ENCODE measurements at places on chromosomes 13 and 19.

- no peak for DNase-seq
These were observed 11.7 kb downstream of the MKNK2 start for GRCh38 chr19:2039089-2039958.

GRCh38 chr19:5107432-5108122 is 138.7 kb downstream of the KDM4B start:
- no peak for DNase-seq

DNA sequence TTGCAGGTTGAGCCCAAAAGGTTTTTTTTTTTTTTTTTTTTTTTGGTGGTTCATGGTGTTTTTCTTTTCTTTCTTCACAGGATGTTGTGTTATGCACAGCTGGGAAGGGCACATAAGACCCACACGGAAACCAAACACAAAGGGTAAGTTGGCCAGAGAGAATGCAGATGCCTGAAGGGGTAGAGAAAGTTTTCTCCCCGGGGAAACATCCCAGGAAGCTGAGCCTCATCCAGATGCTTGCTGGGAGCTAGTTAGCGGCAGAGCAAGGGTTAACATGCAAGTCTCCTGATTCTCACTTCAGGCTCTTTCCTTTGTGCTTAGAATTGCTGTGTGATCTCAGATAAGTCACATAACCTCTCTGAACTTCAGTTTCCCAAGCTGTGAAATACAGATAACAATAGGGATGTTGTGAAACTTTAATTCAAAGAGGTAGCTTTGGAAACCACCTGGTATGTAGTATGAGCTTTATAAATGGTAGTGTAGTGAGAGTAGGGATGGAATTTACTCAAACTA is 3.1 kb downstream of the ADGRE1 start:
- no peak for DNase-seq

DNA sequence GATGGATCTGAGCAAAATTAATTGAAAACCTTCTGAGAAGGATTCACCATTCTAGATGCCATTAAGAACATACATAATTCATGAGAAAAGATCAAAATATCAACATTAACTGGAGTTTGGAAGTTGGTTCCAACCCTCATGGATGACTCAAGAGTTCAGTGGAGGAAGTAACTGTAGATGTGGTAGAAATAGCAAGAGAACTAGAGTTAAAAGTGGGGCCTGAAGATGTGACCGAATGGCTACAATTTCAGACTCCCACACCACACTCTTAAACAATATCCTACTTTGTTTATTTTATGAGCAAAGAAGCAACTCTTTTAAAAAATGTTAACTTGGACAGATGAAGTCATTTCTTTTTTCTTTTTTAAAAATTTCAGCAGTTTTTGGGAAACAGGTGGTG is 354.3 kb downstream of the KLF12 start:
- no peak for DNase-seq

DNA sequence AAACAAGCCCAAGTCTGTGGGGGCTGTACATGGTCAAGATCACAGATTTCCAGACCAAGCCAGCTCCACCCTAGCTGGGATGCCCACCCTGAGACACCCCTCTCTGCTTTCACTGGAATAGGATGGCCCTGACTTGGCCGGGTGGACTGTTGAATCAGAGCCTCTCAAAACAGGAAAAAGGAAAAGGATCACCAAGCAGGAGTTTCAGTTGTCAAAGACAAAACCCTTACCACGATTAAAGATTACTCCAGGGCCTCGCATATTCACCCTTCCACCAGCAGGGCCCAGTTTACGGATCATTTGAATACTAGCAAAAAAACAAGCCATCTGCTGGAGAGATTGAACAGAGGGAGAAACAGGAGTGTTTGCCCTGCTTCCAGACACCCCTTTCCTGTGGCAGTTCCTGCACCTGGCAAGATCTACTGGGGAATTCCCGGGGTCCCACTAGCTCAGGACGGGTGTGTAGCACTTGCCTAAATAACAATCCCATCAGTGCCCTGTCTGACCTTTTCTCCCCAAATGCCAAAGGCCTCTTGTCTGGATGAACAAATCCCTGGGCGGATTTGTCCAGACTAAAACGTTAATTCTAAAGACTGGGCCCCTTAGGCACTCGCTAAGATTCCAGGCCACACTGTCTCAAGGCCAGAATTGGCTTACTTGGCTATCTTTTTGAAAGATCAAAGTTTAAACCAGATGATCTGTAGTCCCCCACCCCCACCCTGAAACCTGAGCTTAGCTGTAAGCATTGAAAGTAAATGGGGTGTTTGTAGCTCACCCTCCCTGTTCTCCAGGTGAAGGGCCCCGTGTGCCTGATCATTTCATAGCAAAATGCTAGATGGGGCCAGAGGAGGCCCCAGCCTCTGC is 38.4 kb downstream of the ACTN4 start:
- DNase-seq, result no peak

DNA sequence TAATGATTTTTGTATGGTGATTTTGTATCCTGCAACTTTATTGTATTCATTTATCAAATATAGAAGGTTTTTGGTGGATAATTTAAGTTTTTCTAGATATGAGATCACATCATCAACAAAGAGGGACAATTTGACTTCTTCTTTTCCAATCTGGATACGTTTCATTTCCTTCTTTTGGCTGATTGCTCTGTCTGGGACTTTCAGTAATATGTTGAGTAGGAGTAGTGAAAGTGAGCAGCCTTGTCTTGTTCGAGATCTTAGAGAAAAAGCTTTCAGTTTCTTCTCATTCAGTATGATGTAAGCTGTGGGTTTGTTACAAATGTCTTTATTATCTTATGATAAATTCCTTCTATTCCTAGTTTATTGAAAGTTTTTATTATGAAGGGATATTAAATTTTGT is 352.0 kb upstream of the DACH1 start:
- DNase-seq, result no peak

GRCh38 chr19:41323430-41324125 is 13.6 kb downstream of the CCDC97 start:
- no peak for DNase-seq

DNA sequence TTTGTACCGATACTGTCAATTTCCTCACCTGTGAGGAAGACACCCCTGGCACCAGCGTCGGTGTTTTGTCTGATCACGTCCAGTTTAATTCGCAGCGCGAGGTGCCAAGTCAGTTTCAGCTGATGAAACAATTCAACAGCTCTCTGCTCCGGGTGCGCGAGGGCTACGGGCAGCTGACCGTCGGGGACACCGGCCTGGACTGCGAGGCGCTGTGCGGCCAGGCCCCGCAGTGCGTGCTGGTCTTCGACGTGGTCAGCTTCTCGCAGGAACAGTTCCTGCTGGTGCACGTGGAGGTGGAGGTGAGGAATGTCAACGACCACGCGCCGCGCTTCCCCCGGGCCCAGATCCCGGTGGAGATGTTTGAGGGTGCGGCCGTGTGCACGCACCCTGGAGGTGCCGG is 171.5 kb downstream of the OLFM4 start:
- no peak for DNase-seq

DNA sequence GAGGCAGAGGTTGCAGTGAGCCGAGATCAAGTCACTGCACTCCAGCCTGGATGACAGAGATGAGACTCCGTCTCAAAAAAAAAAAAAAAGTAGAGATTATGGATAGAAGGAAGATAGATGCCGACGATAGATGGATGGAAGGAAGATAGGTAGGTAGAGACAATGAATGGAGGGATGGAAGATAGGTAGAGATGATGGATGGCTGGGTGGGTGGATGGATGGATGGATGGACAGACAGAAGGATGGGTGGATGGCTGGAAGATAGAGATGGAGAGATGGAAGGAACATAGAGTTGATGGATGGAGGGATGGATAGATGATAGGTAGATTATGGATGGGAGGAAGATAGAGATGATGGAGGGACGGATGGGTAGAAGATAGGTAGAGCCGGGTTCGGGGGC is 18.5 kb upstream of the USE1 start:
- DNase-seq, result no peak

GRCh38 chr19:17036640-17037039 is 10.0 kb upstream of the CPAMD8 start:
- DNase-seq, result no peak

- DNase-seq, result no peak
These were observed 34.2 kb downstream of the MBD3L1 start for GRCh38 chr19:8866344-8866743.

DNA sequence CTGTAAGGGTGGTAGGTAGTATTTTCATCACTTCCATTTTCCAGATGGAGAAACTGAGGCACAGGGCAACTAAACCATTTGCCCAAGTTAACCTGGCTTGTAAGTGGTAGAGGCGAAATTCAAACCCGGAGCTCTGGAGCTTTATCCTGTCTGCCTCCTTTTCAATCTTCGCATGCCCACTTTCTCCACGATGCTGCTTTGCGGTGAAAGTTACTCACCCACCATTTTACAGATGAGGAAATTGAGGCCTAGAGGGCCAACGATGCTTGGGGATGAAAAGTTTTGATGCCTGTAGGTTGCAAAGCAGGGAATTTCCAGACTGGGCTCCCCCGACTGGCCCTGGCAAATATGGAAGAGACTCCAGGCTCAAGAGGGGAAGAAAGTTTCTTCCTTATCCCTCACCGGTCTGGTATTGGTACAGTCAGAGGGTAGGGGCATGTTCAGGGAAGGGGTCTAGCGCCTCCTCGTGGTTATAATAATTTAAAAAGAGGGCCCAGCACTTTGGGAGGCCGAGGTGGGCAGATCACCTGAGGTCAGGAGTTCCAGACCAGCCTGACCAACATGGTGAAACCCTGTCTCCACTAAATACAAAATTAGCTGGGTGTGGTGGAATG is 1.9 kb upstream of the SH2D3A start:
- no peak for DNase-seq

DNA sequence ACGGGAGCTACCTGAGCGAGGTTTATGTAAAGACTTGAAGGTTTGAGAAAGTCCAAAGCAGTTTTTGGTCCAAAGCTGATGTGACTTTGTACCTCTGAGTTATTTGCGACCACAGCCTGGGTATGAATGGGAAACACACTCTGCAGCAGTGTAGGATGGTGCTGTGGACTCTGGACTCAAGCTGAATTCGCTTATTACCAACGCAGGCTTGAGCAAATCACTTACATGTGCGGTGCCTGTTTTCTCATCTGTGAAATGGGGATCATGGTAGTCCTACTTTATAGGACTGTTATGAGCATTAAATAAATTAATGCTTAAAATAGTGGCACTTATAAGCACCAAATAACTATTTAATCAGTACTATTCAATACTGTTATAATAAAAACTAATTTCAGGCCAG is 176.5 kb downstream of the PAN3 start:
- DNase-seq, result no peak

- no peak for DNase-seq
These were observed 25.5 kb upstream of the ATP12A start for GRCh38 chr13:24654741-24655140.

DNA sequence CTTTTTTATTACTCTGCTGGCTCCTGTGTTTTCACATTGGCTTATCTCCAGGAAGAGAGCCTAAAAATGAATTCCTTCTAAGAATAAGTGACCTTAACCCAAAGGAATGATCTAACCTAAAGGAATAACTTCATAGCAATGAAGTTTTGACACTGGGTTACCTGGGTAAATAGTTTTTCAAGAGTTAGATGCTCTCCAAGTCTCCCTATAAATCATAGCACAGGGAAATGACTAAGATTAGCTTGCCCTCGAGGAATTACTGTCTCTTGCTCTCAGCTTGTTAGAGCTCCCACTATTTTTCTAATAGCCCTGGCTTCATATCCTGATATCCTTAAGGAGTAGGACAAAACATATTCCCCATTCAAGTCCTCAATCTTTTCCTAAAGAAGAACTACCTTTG is 66.3 kb downstream of the SPRY2 start:
- no peak for DNase-seq

GRCh38 chr19:4474514-4475022 is 2.5 kb downstream of the HDGFL2 start:
- peak; percentile 70 for DNase-seq

GRCh38 chr19:17654993-17655392 is 33.2 kb downstream of the UNC13A start:
- DNase-seq, result no peak

DNA sequence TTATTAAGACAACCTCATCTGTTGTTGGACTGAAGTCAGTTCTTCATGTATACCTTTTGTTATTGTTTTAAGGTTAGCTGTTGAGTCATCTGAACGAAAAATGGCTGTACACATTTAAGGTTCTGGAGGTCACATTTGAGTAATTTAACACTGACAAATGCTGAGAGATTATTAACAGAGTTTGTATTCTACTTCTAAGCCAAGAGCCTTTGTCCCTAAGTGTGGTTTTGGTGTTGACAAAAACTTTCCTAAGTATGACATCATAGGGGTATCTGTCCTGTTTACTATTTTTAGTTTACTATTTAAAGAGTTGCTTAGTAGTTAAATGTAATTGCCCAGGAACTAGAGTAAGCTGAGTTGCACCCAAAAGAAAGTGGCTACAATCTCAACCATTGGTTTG is 71.9 kb downstream of the CDK8 start:
- DNase-seq, result no peak

- DNase-seq, result no peak
These were observed 399 bp upstream of the SPTBN4 start for GRCh38 chr19:40466219-40466984.

DNA sequence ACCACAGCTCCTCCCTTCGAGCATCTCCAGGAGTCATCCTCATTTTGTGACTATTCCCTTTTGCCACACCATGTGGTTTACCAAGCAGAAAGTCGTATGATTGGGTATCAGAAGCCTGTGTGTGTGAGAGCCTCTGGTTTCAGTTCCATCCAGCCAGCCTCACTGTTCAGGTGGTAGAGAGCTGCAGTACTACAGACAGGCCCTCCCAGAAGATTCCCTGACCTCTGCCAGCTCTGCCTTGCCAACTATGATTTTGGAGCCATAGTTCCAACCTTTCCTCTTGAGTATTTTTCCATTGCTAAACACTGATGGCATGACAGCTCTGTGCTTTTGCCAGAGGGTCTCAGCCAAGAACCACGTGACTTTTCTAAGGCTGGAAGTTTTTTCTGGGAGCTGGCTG is 82.5 kb downstream of the DHRS12 start:
- no peak for DNase-seq

DNA sequence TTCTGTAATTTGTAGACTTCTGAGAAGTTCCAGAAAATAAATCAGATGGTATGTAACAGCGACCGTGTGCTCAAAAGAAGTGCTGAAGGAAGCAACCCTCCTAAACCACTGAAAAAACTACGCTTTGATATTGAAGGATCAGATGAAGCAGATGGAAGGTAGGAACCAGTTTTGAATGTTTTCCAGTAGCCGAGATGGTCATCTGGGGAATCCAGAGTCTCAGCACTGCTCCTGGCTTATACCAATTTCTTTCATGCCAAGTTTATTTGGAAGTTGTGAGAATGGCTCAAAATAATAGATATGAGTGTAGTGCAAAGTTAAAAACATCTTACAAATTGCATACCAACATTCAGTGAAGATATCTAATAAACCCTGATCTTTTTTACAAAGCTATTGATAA is 56.2 kb downstream of the RCBTB2 start:
- DNase-seq, result no peak

DNA sequence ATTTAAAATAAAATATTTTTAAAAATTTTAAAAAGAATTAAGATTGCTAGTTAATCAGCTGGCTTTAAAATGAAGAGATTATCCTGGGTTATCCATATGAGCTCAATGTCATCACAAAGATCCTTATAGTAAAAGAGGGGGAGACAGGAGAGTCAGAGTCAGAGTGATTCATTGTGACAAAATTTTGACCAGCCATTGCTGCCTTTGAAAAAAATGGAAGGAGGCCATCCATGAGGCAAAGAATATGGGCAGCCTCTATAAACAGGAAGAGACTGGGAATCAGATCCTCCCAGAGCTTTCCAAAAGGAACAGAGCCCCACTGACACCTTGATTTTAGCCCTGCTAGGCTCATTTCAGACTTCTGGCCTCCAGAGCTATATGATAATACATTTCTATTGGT is 9.3 kb upstream of the RUBCNL start:
- DNase-seq, result no peak

- DNase-seq, result peak; percentile 76
These were observed 149.6 kb downstream of the MIPEP start for GRCh38 chr13:23739596-23739995.

- no peak for DNase-seq
These were observed 353.3 kb upstream of the ZNF507 start for GRCh38 chr19:31991984-31992655.

Measured in NCI-H1092 (cell line).